Mammary epithelial cell (primary cell): ENCODE measurements at places on chromosomes 5 and 9.

- DNase-seq: no peak
Observed at GRCh38 chr5:50953290-50953689, 286.9 kb downstream of the PARP8 start.

GRCh38 chr5:10306806-10307205, 896 bp downstream of the CMBL start:
- no peak for DNase-seq

GRCh38 chr5:149206524-149207141, 65.0 kb upstream of the AFAP1L1 start:
- peak; percentile 70 for DNase-seq

GRCh38 chr9:112341730-112342129, 8.3 kb upstream of the PTBP3 start:
- peak; percentile 31 for DNase-seq
